Activated CD8-positive, alpha-beta T cell treated with anti-CD3 and anti-CD28 coated beads for 36 hours (primary cell): ENCODE measurements at places on chromosomes 7 and 10.
A peak's percentile ranks its signal among the peaks of the same experiment; 100 is the strongest.

GRCh38 chr10:29620112-29620690, 14.6 kb downstream of the SVIL start:
- DNase-seq, result no peak

DNA sequence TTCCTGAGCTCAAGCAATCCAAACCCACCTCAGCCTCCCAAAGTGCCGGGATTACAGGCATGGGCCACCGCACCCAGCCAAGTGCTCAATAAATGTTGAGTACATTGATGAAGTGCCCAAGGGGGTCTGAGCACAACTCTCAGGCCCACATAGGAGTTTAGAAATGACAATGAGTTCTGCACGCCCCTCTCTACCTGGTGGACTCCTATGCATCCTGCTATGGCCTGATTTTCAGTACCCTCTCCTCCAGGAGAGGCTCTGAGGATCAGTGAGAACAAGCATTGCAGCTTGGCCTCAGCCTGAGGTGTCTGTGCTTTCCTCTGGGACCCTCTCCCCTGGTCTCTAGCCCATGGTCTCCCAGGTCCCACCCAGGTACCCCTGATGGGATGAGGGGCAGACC, 20.9 kb upstream of the GRIFIN start:
- no peak for DNase-seq

DNA sequence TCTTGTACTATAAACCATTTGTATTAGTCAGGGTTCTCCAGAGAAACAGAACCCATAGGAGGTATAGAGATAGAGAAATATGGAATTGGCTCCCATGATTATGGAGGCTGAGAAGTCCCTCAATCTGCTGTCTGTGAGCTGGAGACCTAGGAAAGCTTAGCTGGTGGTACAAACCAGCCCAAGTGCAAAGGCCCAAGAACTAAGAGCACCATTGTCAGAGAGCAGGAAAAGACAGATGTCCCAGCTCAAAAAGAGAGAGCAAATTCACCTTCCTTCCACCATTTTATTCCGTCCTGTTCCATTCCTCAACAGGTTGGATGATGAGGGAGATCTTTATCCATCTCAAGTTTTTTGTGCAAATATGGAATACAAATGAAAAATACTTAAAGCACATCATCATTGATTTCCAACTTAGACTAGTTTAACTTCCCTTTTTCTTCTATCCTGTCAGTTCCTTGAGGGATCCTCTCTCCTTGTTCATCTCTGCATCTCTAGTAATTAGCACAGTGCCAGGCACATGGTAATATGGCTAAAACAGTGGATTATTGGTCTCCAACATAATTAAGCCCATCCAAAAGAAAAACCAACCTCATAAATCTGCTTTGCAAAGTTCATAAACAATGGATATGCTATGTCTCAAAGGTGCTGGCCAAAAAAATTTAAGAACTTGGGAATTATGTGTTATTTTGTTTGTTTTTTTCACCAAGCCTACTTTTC, 83.1 kb upstream of the PIK3CG start:
- DNase-seq, result no peak

DNA sequence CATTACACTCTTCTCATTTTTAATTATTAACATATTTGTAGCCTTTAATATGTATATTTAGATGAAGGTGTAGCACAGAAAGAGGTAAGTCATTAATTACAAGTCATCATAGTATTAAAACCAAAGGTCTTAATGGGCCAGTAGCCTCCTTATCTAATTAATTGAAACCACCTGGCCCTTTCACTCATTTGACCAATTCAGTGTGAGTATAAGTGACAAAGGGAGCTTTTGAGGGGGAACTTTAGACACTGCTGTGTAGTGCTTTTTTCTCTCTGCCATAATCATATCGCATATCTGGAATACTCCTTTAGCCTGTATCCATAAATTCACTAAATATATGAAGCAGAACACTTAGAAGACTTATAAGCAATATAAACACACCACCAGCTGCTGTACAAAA, 562.9 kb upstream of the POT1 start:
- no peak for DNase-seq

DNA sequence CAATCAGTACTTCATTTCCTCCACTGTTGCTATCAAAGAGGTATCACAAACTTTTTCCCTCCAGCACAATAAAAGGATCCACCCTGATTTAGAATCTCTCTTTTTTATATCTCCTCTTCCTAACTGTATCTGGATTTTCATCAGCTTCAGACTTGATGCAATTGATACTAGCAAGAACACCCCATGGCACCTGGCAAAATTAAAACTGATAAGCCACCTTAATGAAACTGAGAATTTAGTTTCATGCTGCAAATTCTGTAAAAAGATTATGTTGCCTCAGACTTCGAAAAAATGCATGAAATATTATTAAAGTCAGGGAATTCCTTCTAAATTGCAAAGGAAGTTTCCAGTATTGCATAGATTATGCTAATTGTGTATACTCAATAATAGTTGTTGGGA, 277.0 kb downstream of the HDAC9 start:
- no peak for DNase-seq

DNA sequence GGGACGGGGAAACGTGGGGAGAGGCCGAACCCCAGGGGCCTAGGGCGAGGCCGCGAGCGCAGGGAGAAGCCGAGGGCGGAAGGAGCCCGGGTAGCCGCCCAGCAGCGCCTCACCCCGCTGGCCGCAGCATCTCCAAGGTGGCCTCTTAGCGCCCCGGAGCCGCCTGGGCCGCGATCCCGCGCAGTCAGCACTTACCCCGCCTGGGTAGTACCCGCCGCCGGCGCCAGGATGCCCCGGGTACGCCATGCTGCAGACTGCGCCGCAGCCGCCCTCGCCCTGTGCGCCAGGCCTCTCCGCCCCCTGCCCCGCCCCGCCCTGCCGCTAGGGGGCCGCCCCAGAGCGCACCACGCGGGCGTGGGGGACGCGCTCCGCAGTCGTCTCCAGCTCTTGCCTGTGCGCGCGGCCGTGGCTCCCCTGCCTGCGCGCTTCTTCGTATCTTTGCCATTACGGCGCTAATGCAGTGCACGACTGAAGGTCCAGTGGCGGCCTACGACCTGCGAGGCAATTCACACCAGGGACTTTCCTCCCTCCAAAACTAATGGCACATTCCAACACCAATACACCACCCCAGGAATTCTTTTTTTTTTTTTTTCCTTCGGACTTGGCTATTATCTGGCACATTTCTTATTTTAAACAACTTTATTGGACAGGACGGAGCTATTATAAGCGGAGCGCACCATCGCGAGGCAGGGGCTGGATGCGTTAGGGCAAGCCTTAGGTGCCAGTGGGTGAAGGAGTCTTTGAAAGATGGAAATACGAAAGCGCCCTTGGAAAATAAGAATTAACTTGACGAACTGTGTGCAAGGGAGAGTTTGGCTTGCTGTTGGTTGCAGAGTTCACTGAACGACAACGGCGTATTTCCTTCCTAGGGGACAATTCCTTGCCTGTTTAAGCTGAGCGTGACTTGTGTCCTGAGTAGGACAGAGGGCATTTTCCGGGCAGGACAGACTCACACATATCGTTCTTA, at the start of gene SRI:
TSS of gene SRI (minus strand) at position 258 of the 967 bp plus-strand sequence. CDS start at position 246, 12 bp downstream.
- peak; percentile 91 for DNase-seq

GRCh38 chr10:59945590-59945989, 39.2 kb upstream of the CCDC6 start:
- DNase-seq, result no peak

DNA sequence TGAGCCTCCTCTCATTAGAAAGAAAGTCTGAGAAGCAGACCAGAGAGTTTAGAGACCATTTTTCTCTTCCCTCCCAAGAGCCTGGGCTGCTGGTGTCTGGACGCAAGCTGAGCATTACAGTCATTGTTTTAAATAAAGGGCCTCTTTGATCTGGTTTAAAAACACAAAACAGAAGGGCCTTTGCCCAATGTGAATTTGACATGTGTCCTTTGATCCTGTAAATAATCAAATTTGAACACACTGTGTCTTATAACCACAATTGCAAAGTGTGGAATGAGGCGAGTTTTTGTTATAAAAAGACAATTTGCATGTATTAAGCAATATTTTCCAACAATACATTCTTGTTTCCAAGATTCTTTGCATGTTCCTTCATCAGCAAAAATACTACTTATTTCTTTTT, 158.5 kb downstream of the C7orf25 start:
- no peak for DNase-seq

DNA sequence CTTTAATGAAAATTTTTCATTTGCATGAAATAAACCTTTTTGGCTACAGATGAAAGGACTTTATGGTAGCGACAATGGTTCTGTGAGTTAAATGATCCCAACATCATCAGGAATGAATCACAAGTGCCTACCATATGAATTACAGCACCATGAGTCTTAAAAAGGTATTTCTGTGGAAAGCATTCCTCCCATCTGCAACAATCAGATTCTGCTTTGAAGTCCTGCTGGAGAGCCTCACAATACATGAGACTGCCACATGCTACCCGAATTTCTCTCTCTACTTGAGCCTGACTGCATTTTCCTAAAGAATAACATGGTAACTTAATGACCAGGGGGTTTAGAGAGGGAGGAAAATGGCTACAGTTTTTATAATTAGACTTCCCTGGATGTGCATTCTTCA, 190.3 kb downstream of the TWIST1 start:
- DNase-seq, result no peak

DNA sequence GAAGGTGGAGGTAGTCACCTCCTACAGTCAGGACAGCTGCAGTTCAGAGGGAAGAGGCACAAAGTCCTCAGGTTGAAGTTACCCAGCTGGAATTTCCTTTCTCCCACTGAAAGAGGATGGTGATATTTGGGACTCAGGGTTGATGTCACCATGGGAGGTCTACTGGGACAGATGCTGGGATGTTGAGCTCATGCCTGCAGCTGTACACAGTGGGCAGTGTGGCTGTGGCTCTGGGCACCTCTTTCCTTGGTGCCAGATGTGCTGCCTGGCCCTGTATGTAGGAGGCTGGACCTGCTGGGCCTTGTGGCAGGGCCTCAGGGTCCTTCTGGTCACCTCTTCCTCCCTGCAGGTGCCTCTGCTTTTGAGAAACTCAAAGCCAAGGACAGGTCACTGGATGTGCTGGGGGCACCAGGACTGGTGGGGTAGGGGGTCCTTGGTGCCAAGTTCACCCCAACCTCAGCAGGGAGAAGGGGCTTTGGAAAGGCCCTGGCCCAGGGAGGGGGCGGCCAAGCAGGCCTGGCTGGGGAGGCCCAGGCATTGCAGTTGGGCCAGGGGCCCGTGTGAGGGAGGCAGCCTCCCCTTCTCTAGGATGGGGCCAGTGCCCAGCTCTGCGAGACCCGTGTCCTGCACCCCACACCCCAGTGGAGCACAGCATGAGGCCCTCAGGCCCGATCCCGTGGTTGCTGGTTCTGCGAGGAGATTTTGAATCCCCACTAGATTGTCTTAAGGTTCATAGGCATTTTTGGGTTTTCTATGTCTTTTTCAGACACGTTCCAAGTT, 103.1 kb downstream of the BMS1 start:
- no peak for DNase-seq

DNA sequence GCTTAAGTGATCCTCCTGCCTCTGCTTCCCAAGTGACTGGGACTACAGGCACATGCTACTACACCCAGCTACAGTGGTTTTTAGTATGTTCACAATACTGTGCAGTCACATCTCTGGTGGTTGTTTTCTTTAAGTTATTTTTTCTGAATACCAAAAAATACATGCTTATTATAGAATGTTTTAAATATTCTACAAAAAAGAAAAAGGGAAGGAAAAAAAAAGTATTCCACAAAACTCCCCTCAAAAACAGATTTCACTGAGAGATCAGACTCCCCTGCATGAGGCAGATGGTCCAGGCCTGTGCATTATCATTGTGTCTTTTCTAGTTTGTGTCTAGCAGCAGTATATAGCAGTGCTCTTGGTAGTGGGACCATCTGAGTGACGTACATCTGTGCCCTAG, 36.8 kb downstream of the OGDH start:
- no peak for DNase-seq

DNA sequence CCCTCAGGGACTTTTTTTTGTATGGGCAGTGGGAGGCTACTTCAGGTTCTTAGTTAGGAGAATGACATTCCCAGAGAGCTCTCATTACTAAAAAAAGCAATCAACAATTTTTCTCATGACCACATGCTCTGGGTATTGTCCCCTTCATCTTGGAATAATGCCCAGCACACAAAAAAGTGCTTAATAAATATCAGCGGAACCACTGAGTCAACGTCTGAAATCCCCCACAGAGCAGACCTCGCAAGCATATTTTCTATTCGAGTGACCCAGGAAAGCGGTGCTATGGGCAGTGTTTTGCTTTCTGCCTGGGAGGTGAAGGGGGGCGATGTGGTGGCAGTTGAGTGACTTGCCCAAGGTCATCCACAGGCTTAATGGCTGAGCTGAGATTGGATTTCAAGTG, 493.4 kb upstream of the ZMIZ1 start:
- no peak for DNase-seq
